Karpas-422 (cell line): ENCODE measurements at places on chromosomes 11 and 22. TPM values are rescaled to one million over a fixed set of nuclear protein-coding genes. Genes with fewer than 3 reads are reported as not detected.

DNA sequence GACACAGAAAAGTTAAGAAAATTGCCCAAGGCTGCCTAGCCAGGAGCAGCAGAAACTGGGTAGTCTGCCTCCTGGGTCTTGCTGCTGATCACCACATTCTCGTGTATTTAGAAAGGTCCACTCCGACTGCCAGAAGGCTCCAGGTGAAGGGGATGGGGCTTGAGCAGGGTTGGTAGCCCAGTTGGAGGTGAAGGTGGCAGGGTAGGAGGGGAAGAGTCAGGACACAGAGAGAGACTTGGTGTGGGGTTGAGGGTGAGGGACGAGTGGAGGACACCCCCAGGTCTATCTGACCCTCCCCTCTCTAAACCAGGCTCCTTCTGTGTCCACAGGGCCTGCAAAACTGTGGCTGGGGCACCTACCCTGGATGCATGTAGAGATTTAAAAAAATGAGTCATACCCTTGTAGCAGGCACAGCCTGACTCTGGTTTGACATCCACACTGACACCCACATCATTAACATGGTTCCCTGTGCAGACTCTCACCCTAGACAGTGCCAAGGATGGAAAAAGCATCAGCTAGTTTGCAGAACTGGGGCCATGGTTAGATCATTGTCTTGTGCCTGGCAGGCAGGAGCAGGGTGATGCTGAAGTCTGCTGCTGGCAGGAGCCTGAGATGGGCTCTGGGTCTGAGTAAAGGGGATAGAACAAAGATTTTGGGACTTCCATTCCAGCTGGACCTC is 273.2 kb downstream of the TENM4 start:
- H3K4me3 ChIP-seq, result no peak overlapping the region
- no peaks in the 10 kb centered on the region for H3K36me3 ChIP-seq
- H3K27ac ChIP-seq, result no peak overlapping the region
- H3K27me3 ChIP-seq, result no peaks in the 10 kb centered on the region
- H3K4me1 ChIP-seq, result no peaks in the 10 kb centered on the region
- no peak for DNase-seq

- no peak overlapping the region for H3K27ac ChIP-seq
- no peaks in the 10 kb centered on the region for H3K27me3 ChIP-seq
- no peak overlapping the region for H3K4me3 ChIP-seq
- DNase-seq, result no peak
- H3K36me3 ChIP-seq, result no peaks in the 10 kb centered on the region
These were observed 13.2 kb downstream of the CD6 start for GRCh38 chr11:60984636-60985035.

DNA sequence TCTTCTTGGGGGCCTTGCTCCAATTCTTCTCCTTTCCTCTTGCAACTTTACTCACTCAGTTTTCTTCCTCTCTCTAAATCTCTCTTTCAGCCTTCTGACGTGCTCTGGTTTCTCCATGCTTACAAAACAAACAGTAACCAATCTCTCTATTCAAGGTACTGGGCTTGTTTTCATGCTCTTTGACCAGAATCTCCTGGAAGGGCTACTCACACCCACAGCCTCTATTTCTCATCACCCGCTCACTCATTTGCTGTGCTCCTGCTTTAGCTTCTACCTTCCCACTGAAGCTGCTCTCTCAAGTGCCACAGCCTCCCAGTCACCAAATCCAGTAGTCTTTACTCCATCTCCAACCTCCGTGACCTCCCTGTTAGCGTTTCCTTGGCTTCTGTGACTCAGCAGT is 60.4 kb downstream of the SERGEF start:
- H3K4me1 ChIP-seq, result no peaks in the 10 kb centered on the region
- H3K4me3 ChIP-seq, result no peak overlapping the region
- H3K27me3 ChIP-seq, result no peaks in the 10 kb centered on the region

- peaks cover 23% of the 10 kb centered on the region for H3K36me3 ChIP-seq
- H3K27me3 ChIP-seq, result no peaks in the 10 kb centered on the region
- H3K27ac ChIP-seq, result no peak overlapping the region
- H3K4me3 ChIP-seq, result peak overlapping the region; percentile 86; the same call in 1 of the 2 replicates
- peaks cover 50% of the 10 kb centered on the region for H3K4me1 ChIP-seq
- DNase-seq, result no peak
These were observed 1.3 kb upstream of the NADSYN1 start for GRCh38 chr11:71451596-71452198.

- no peaks in the 10 kb centered on the region for H3K36me3 ChIP-seq
- DNase-seq, result no peak
- no peak overlapping the region for H3K4me3 ChIP-seq
- H3K27ac ChIP-seq, result no peak overlapping the region
These were observed 442.9 kb downstream of the AASDHPPT start for GRCh38 chr11:106520146-106520912.

DNA sequence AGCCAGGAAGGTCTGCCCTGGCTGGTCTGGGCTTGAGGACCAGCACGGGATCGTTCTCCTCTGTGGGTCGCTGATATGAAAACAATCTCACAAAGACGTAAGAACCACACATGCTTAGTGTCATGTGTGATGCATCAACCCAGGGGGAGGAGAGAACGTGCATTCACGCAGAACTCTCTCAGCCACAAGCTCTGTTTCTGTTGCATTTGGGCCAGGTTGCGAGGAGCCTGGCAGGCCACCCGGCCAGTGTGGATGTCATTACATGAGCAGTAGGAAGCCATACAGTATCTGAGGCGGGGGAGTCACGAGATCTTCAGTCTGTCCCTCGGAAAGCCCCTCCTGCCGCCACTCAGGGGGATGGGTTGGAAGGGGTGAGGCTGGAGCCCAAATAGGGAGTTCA is 53.1 kb upstream of the KCNQ1OT1 start:
- H3K27ac ChIP-seq, result no peak overlapping the region
- H3K4me3 ChIP-seq, result no peak overlapping the region
- H3K27me3 ChIP-seq, result no peaks in the 10 kb centered on the region; the same call in 1 of the 2 replicates
- no peaks in the 10 kb centered on the region for H3K36me3 ChIP-seq

DNA sequence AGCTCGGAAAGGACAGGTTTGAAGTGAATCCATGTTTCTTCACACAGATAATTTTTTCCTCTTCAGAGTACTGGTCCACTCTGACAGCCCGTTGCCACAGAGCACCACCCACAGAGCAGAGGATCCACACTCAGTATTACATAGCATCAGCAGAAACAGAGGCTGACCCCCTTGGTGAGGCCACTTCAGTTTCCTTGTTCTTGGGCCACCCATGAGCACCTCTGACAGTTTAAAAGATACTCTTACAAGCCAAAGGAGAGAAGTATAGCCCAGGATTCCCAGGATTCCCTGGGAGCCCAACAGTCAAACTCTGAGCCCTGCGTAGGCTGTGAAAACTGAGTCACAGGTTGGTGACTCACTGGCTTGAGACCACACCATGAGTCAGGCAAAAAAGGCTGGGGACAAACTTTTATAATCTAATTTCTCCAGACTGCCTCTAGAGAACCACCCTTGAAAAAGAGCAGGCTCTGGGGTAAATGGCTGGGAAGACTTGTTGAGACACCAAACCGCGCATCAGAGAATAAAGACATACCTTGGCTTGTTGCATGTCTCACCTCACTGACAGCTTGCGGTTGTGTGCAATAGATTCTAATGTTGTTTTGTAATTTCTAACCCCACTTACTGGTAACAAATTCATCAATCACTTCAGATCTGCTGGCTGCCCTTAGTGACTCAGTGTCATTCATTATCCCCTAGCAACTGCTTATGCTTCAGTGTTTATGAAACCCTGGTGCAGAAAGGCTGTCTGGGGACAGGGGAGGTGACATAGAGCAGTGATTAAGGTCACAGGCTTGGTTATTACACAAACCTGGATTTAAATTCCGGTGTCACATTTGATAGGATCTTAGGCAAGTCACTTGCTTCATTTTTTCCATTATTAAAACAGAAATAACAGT is 56.9 kb upstream of the PRSS23 start:
- 0 out of 2 replicates have a peak, but pooled peaks cover 3% of the 10 kb centered on the region for H3K27me3 ChIP-seq
- no peak overlapping the region for H3K4me3 ChIP-seq
- no peaks in the 10 kb centered on the region for H3K36me3 ChIP-seq
- no peaks in the 10 kb centered on the region for H3K4me1 ChIP-seq
- H3K27ac ChIP-seq, result no peak overlapping the region

- no peaks in the 10 kb centered on the region for H3K36me3 ChIP-seq
- no peak overlapping the region for H3K27ac ChIP-seq
- peaks cover 14% of the 10 kb centered on the region for H3K4me1 ChIP-seq
- no peaks in the 10 kb centered on the region for H3K27me3 ChIP-seq
- DNase-seq, result no peak
These were observed 38.7 kb upstream of the LINC01488 start for GRCh38 chr11:69442807-69443137.

DNA sequence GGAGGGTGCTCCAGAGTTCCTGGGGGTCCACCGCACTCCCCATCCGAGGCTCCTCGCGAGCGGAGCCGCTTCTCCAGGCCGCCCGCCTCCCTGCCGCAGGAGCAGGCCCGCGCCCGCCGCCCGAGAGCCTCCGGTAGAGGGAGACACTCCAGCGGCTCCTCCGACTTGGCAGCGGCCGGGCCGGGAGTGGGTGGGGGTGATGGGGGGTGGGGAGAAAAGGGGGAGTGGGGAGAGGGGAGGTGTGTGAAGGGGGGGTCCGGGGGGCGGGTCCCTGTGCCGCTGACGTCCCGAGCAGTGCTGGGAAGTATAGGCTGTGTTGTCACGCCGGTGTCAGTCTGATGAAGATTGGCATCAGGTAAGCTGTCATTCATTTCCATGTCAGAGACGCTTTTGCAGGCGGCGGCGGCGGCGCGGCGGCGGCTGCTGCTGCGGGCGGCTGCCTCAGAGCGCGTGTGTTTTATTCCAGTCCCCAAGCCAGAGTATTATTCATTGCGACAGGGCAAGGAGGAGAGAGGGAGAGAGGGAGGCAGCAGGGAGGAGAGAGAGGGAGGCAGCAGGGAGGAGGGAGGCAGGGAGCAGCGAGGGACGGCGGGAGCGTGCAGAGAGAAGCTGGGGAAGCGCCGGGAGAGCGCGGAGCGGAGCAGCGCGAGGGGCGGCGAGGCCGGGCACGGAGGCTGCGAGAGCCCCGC is at the start of gene PKNOX2:
Gene PKNOX2 (plus strand): TSS at position 330 of the 689 bp plus-strand sequence. CDS start 186,555 bp downstream, outside the sequence.
- H3K27me3 ChIP-seq, result no peaks in the 10 kb centered on the region
- no peaks in the 10 kb centered on the region for H3K4me1 ChIP-seq
- no peak within 1 kb of the TSS for H3K27ac ChIP-seq
- H3K36me3 ChIP-seq, result no peaks in the 10 kb centered on the region
- H3K4me3 ChIP-seq, result no peak within 1 kb of the TSS
- DNase-seq, result no peak

- no peaks in the 10 kb centered on the region for H3K4me1 ChIP-seq
- no peaks in the 10 kb centered on the region for H3K36me3 ChIP-seq
- H3K4me3 ChIP-seq, result no peak overlapping the region
These were observed 144.0 kb upstream of the GRK3 start for GRCh38 chr22:25420471-25420924.

- H3K4me1 ChIP-seq, result no peaks in the 10 kb centered on the region
- DNase-seq, result no peak
- no peak overlapping the region for H3K27ac ChIP-seq
- no peaks in the 10 kb centered on the region for H3K27me3 ChIP-seq
- H3K36me3 ChIP-seq, result no peaks in the 10 kb centered on the region
These were observed 123.3 kb upstream of the THY1 start for GRCh38 chr11:119545978-119546915.

DNA sequence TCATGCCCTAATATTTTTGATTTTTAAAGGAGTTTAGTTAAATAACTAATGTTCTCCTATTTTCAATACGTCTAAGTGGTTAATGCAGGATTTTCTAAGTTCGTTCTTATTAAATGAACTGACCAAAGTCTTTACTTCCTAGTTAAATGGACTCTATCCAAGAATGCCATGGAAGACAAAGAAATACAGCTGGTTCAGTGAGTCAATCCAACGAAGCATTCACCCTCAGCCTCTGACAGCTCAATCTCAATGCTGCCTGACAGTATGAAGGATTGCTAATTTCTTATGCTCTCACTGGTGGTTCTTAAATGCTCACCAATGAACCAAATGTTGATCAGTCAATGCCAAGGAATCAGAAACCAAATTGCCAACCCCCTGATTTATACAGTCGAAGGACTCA is 219.4 kb downstream of the CADM1 start:
- H3K4me1 ChIP-seq, result no peaks in the 10 kb centered on the region
- no peaks in the 10 kb centered on the region for H3K36me3 ChIP-seq
- no peak for DNase-seq
- no peak overlapping the region for H3K4me3 ChIP-seq
- no peak overlapping the region for H3K27ac ChIP-seq

GRCh38 chr11:62122076-62122475 is 1.7 kb upstream of the INCENP start:
- DNase-seq, result peak; percentile 61
- no peaks in the 10 kb centered on the region for H3K27me3 ChIP-seq
- H3K4me1 ChIP-seq, result peaks cover 26% of the 10 kb centered on the region
- H3K36me3 ChIP-seq, result no peaks in the 10 kb centered on the region
- no peak overlapping the region for H3K27ac ChIP-seq
- H3K4me3 ChIP-seq, result no peak overlapping the region

- H3K27me3 ChIP-seq, result no peaks in the 10 kb centered on the region
- no peak overlapping the region for H3K4me3 ChIP-seq
- no peak overlapping the region for H3K27ac ChIP-seq
- H3K36me3 ChIP-seq, result no peaks in the 10 kb centered on the region
These were observed 17.7 kb upstream of the TUB start for GRCh38 chr11:8063324-8063723.

Gene DDIAS
- total RNA-seq, result 9.3 and 26.8 TPM in 2 replicates

Gene TSPAN18
- 0.90 and 1.8 TPM in 2 replicates for total RNA-seq

Gene KCNJ1
- total RNA-seq, result not detected in 2 replicates

Gene KLHDC7B
- total RNA-seq, result 4.5 and 9.8 TPM in 2 replicates

Gene AHNAK
- under 0.01 and 0.34 TPM in 2 replicates for total RNA-seq
